ENCODE measurements at places on chromosomes 13 and 19.

DNA sequence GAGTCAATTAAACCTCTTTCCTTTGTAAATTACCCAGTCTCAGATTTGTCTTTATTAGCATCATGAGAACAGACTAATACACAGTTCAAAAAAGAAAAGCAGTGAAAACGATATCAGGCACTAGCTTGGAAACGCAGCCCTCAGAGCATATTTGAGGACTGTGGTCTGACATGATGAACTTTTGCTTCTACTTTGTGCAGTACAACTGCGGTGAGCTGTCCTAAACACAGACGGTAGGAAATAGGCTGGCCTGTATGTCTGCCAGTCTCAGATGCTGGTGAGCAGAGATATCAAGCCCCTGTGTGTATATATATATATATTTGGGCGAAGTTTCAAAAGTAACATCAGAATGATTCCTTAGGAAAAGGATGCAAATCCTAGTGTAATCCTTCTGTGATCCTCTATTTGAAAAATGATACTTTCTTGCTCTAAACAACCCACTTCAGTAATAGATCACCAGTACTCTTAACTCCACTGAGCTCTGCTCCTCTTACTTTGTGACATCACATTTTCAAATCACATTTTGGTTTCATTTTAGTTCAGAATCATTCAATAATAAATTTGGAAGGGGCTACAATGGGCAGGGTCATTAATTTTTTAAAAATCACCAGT lies 74.4 kb downstream of the TNFRSF19 start:
- no peak for DNase-seq

GRCh38 chr13:109803825-109804224 lies 17.4 kb upstream of the IRS2 start:
- no peak for DNase-seq

GRCh38 chr19:19514215-19514657 lies 1.1 kb downstream of the TSSK6 start:
- DNase-seq = peak; percentile 55

DNA sequence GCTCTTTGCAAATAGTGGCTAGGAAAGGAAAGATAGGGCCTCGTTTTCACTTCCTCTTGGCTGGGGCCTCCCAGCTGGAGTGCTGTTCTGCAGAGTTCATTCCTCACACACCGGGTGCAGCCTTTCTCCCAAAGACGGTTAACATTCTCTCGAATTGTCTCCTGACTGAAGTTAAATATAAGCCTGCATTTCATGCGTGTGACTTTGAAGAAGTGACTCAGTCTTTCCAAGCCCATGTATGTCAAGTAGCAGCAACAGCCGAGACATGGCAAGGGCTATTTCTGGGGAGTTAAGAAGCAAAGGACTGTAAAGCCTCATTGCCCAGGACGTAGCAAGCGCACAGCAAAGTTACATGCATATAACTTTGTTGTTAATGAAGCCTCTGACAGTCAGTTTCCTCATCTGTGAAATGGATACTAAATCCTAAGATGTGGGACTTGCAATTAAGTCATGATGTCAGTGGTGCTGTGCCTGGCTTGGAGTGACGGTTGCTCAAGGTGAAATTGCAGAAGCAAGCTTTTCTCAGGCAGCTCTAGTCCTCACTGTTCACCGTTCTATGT lies 502.4 kb downstream of the MYO16 start:
- no peak for DNase-seq

- no peak for DNase-seq
Observed at GRCh38 chr13:109744512-109745051, 41.8 kb downstream of the IRS2 start.

- no peak for DNase-seq
Observed at GRCh38 chr19:39919976-39920375, 14.5 kb downstream of the FCGBP start.

GRCh38 chr13:50309318-50309717 lies 294.1 kb downstream of the KCNRG start:
- DNase-seq = no peak

GRCh38 chr19:339262-339887 lies 5.2 kb downstream of the MIER2 start:
- no peak for DNase-seq

All from left renal cortex interstitium (tissue), 4 donors.